ENCODE measurements at places on chromosomes 11 and 22.

DNA sequence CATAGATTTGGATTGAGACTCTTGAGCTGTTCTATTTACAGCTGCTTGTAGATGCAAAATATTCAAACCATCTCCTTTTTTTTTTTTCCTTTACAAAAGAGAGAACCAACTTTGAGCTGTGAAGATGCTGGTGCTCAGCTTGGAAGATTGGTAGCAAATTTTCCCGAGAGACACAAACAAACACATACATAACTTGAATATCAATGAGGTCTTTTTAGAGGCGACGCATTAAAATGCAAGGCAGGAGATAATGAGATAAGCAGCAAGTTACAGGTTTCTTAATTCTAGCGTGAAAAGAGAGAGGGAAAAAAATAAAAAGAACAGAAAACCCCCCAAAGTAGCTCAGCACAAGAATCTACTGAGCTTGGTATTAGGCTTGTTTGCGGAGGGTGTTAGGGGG lies 247.0 kb upstream of the SORL1-AS1 start:
- no peak for DNase-seq

DNA sequence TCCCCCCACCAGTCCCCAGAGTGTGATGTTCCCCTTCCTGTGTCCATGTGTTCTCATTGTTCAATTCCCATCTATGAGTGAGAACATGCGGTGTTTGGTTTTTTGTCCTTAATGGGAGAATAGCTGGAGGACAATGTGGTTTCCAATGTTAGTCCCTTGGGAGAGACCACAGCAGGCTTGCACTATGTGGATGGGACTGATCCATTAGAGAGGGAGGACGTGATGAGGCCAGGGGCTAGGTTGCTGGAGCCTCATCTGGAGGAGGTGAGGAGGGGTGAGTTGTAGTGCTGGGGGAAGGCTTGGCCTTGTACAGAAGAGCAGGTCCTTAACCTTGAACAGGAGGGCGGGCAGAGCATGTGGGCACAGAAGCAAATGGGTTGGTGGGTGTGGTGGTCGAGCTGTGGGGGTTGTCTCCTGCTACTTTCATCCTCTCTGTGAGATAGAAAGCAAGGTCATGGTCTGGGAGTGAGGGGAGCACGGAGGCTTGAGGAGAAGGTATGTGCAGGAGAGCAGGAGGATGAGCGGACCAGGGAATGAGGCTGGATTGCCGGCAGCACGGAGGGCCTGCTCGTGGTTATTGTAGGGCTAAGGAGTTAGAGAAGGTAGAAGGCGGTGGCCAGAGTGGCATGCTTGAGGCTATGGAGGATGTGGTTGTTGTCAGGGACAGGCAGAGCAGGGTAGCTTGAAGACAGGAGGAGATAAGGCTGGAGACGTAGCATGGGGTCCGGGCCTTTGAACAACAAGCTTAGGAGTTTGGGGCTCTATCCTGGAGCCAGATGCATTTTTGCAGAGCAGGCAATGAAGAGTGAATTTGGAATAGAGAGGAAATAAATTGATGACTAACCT lies 11.2 kb upstream of the SREBF2 start:
- no peak for DNase-seq

DNA sequence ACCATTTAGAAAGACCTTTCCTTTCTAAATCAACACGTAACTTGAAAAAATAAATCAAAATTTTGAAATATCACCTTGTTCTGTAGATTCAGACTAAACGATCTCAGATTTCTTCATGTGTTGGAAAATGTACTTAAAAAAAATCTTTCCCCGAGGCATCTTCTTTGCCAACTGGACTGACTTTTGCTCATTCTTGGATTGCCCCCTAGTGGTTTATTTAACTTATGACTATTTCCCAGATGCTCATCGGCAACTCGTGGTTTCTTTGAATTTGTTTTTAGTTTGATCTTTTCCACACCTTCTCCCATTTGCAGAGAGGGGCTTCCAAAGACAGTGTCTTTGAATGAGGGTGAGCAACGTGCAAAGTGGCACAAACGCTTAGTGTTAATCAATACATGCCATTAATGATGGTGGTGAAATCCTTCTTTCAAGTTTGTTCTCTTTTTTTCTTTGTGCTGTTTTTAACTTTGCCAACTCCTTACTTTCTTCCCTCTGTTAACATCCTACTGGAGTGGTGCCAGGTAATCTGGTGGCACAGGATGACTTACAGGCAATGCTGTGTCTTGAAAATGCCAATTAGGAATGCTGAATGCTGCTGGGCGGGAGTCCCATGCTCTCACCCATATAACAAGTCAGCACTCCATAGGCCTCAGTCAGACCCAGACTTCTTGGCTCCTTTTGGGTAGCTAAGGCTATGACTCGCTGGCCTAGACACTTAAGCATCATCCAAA lies 18.3 kb downstream of the PRSS23 start:
- DNase-seq, result no peak

DNA sequence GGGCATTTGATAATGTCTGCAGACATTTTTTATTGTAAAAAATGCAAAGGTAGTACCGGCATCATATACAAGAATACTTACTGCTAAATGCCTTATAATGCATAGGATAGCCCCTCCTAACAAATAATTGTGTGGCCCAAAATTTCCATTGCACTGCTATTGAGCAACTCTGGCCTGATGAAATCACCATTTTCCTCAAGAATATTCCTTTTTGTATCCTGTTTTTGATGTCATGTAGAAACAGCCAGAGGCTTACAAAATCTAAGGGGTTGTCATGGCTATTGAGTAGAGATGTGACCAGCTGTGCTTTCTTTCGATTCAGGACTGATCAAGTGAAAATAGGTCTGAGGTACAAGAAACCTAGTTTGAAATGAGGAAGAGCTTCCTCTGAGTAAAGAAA lies 854.3 kb downstream of the KCNA4 start:
- DNase-seq, result no peak

GRCh38 chr22:22848364-22848866 lies 39.2 kb upstream of the IGLL5 start:
- peak; percentile 47 for DNase-seq

GRCh38 chr22:46142548-46143490 lies 7.5 kb upstream of the PPARA start:
- no peak for DNase-seq

- DNase-seq, result no peak
Observed at GRCh38 chr11:128704517-128704916, 10.6 kb downstream of the FLI1 start.
